ENCODE measurements at places on chromosomes 16 and 17.

DNA sequence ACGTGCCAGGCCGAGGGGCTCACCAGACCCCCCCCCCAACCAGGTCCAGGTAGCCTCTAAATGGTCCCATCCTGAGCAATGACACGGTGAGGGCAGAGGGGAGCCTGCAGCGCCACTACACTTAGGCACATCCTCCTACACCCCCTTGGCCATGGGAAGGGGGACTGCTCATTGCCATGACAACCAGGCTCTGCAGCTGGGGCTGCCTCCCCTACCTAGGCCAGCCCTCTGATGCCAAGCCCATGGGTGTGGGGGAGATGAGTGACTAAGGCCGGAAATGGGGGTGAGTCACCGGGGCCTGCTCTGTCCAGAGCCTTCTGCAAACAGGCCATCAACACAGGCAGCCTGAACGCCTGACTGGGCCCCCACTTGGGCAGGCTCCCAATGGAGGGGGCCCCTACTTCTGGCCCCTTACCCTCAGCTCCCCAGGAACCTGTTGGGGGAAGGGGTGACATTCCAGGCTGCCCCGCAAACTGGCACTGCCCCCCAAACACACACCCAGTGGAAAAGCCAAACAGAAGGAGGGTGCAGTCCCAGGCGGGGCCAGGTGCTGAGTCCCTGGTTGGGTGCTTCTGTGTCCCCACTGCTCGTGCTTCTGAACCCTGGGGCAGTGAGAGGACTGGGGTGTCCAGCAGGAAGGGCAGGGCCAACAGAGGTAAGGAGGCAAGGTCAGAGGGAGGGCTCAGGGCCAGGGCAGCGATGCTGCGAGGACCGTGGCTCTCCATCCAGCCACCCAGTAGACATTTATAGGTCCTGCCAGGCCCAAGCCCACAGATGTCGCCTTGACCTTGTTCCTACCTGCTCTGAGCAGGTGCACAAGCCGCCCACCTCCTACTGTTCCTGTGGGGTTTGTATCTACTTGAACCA is 8.2 kb downstream of the PLCD3 start:
- peak; percentile 76 for DNase-seq

DNA sequence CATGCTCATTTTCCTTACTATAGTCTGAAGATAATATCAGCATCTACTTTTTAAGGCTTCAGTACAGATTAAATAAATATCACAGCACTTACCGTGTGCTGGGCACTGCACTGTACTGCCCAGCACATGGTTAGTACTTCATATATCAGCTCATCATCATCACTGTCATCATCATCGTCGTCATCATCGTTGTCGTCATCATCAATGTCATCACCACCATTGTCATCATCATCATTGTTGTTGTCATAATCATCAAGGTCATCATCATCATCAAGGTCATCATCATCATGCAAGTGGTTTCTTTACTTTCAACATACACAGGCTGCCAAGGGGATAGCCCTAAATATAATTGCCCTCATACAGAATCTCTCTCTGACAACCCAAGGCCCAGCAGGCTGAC is 275.1 kb downstream of the ABCC12 start:
- no peak for DNase-seq

DNA sequence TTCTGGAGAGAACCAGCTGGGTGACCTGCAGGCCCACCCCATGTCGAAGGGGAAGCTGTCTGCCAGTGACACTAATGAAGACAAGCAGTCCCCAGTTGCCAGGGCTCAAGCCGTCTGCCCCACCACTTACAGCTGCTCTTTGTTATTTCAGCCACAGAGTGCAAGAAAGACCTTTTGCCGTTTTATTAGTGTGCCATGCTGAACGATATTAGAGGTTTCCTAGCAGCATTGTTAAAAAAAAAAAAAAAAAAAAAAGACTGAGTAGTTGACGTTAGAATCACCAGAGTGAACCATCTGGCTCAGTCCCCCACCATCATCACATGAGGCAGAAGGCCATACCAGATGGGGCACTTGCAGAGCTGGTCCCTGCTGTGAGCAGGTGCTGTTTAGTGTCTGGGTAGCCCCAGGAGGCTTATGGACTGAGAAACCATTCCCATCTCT is 26.5 kb upstream of the SLC39A11 start:
- DNase-seq: no peak

- no peak for DNase-seq
Observed at GRCh38 chr16:67166110-67166547, 1.6 kb downstream of the HSF4 start.

DNA sequence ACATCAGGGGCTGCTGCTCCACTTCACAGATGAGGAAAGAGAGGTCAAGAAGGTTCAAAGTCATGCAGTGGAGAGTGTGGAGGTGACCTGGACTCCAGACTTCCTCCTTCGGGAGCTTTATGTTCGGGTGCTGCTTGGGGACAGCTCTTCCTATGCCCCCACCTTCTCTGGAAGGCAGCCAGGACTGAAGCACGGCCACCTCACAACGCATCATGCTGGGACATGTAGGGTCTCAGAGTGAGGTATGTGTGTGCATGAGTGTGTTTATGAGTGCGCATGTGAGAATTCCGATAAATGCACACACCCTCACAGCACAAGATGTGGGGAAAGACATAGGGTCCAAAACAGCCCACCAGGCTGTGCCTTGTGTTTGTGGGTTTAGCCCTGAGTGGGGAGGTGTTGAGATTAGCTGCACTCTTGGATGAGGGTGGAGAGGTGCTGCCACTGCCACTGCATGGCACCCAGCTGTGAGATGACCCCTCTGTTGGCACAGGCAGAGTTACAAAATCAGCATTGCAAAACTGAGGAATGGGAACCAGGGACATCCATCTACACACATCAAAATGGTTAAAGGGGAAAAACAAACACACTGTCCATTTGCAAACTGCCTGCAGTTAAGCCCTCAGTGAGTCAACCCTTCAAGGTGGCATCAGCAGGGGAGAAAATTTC is 367.4 kb downstream of the SEC14L1 start:
- no peak for DNase-seq

DNA sequence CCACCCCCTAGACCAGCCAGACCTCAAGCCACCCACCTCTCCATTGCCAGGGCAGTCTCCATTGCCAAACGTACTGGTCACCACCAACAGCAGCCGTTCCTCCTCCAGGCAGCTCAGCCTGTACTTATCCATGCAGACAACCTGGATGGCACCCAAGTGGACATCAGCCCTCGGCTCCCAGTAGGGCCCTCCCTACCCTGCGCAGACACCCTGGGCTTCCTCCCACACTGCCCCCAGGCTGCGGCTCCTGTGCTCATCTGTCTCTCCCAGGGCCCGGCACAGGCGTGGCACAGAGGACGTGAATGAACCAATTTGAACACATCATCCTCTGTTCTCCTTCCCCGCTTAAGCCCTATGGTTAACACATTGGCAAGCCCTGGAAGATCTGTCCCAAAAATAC is 29.5 kb downstream of the NOS2 start:
- DNase-seq: no peak

DNA sequence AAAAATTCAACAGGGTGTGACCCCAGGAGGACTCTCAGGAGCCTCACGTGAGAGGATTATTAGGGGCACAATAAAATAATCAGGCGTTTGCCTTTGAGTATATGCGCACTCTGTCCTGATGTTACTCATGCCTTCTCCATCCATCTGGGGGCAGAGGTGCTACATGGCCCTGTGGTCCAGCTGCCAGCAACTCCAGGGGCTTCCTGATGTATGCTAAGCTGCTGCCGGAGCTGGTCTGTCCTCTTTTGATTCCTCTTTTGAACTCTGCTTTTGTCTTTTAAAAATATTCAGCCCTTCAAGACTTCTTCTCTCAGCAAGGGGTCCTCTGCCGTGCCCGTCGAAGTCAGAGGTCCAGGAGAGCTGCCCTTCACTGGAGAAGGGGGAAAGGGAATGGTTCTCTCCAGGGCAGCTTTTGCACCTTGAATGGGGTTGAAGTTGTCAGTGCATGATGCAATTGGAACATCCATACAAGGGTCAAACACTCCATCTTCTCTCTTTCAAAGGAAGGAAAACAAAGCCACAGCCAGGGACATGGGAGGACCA is 431.4 kb downstream of the SHISA9 start:
- no peak for DNase-seq

DNA sequence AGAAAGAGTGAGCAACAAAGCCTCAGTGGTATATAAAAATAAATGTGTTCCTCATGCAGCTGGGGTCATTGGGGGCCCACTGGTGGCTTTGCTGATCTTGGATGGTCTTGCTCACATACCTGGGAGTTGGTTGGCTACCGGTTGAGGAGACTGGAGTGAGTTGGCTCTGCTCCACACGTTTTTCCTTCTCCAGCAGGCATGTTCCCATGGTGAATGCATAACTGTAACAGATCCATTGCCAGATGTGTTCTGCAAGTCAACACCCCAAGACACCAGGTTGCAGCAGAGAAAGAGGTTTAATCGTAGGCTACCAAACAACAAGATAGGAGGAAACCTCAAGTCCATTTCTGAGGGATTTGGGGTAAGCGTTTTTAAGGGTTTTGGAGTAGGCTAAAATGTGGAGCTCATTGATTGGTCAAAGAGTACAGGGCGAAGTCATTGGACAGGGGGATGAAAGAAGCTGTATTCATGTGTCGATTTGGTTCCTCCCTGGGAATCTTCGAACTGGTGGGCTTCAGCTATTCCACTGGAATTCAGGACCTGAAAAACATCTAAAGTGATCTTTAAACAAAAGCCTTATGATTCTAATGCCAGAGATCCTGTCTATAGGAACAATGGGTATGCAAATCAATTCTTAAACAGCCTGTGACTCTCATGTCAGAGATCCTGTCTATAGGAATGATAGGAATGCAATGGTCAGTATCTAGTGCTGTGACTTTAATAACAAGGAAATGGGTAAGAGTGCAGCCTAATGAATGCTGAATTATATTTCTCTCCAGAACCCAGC is 467.5 kb upstream of the C16orf82 start:
- no peak for DNase-seq

DNA sequence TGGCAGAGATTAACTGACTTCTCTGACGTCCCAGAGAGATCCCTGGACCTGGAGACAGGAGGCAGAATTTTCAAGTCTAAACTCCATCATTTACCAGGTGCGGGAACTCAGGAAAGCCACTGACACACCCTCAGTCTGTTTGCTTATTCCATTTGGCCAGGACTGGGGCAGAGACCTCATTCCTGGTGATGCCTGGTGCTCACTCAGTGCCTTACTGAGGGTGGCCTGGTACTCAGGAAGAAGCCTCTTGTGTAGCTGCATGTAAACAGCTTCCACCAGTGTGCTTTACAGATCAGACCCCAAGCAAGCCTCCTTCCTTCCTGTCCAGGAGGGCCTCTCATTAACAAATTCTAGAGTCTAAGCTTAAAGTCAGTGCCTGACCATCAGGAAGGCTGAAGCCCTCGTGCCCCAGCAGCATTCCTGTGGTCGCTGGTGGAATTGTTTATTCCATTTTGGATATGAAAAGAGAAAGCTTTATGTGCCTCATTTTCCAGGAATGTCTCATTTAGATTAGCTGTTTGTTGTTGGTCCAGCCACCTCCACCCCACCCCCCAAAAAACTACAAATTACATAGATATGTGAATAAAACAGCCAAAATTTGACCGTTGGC is 236.1 kb upstream of the CDH5 start:
- no peak for DNase-seq

- DNase-seq: no peak
Observed at GRCh38 chr16:54657709-54658102, 273.0 kb upstream of the IRX5 start.

- DNase-seq: peak; percentile 47
Observed at GRCh38 chr16:31464348-31464769, 5.1 kb downstream of the ARMC5 start.

- no peak for DNase-seq
Observed at GRCh38 chr17:33464669-33465280, 171.7 kb upstream of the ASIC2 start.

DNA sequence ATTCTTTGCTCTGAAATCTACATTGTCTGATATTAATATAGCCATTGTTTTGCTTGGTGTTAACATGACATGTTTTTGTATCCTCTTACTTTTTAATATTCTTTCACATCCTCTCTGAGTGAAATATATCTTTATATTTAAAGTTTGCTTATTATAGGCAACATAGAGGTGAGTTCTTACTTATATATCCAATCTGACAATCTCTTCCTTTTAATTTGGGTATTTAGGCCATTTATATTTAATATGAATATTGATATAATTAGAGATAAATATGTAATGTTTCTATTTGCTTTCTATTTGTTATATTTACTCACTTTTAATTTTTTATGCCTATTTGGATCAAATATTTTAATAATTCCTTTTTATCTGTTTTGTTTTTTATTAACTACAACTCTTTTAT is 554.1 kb upstream of the SALL1 start:
- DNase-seq: no peak

Data from Peyer's patch (tissue), 4 donors.